Dermis microvascular lymphatic vessel endothelial cell (primary cell): ENCODE measurements at places on chromosomes 6 and 20. TPM values are rescaled to one million over a fixed set of nuclear protein-coding genes. Genes with fewer than 3 reads are reported as not detected.

YTHDF1 gene
- total RNA-seq = 16.4 and 24.3 TPM in 2 replicates

PROKR2 gene
- total RNA-seq = not detected in 2 replicates

EBF4 gene
- total RNA-seq = 0.77 and 4.7 TPM in 2 replicates

ADA gene
- total RNA-seq = 22.9 and 29.8 TPM in 2 replicates

SIRPB1 gene
- total RNA-seq = 1.3 TPM in 2 replicates

SMPD2 gene
- total RNA-seq = 4.9 and 8.9 TPM in 2 replicates

LTA gene
- not detected in 2 replicates for total RNA-seq

TCF21 gene
- total RNA-seq = under 0.01 TPM in 1 of 2 replicates, not detected in the other

SIGLEC1 gene
- not detected in 2 replicates for total RNA-seq

CTCFL gene
- total RNA-seq = not detected in 2 replicates

FHL5 gene
- total RNA-seq = not detected in 2 replicates

AIF1 gene
- 0.13 TPM in 2 replicates for total RNA-seq

NDUFAF5 gene
- total RNA-seq = 8.6 and 9.1 TPM in 2 replicates

SLC4A11 gene
- 6.9 and 26.0 TPM in 2 replicates for total RNA-seq

MCCD1 gene
- total RNA-seq = not detected in 2 replicates

RHAG gene
- total RNA-seq = not detected in 2 replicates

GLP1R gene
- total RNA-seq = not detected in 2 replicates

SLC17A4 gene
- not detected in 2 replicates for total RNA-seq

FAXC gene
- 0.39 and 0.76 TPM in 2 replicates for total RNA-seq

RNF8 gene
- 22.5 and 22.6 TPM in 2 replicates for total RNA-seq

LIME1 gene
- total RNA-seq = 0.90 and 1.5 TPM in 2 replicates

WFDC2 gene
- not detected in 2 replicates for total RNA-seq

CST1 gene
- not detected in 2 replicates for total RNA-seq

PABPC1L gene
- 0.64 and 1.3 TPM in 2 replicates for total RNA-seq

ALDH5A1 gene
- 0.64 and 2.7 TPM in 2 replicates for total RNA-seq

TBXT gene
- total RNA-seq = not detected in 2 replicates

WFDC10B gene
- total RNA-seq = not detected in 2 replicates

MATN4 gene
- under 0.01 TPM in 2 replicates for total RNA-seq

SIRPD gene
- not detected in 2 replicates for total RNA-seq

RAD21L1 gene
- total RNA-seq = not detected in 2 replicates

RFX6 gene
- total RNA-seq = not detected in 2 replicates

BTNL2 gene
- total RNA-seq = not detected in 2 replicates

STMN3 gene
- total RNA-seq = 0.38 and 0.51 TPM in 2 replicates

ABHD16B gene
- not detected in 2 replicates for total RNA-seq

ENPP1 gene
- total RNA-seq = 0.13 and 0.25 TPM in 2 replicates

PRDM1 gene
- total RNA-seq = 1.3 and 1.5 TPM in 2 replicates

LY6G6F gene
- not detected in 2 replicates for total RNA-seq

PBOV1 gene
- not detected in 2 replicates for total RNA-seq

PRPH2 gene
- 0.13 and 0.38 TPM in 2 replicates for total RNA-seq

SLC22A7 gene
- not detected in 2 replicates for total RNA-seq

ZNF337 gene
- 10.7 and 11.6 TPM in 2 replicates for total RNA-seq

BPI gene
- total RNA-seq = not detected in 2 replicates

MEI4 gene
- not detected in 2 replicates for total RNA-seq

HSPA12B gene
- 10.2 and 14.2 TPM in 2 replicates for total RNA-seq

NKX2-4 gene
- not detected in 2 replicates for total RNA-seq

KIAA1755 gene
- total RNA-seq = 0.13 TPM in 1 of 2 replicates, not detected in the other

OPN5 gene
- not detected in 2 replicates for total RNA-seq

TTBK1 gene
- total RNA-seq = not detected in 2 replicates

ZBTB9 gene
- 3.9 and 6.7 TPM in 2 replicates for total RNA-seq

DSP gene
- total RNA-seq = 42.4 and 88.0 TPM in 2 replicates

PSORS1C2 gene
- total RNA-seq = not detected in 2 replicates

EDN3 gene
- not detected in 2 replicates for total RNA-seq

IPCEF1 gene
- 2.1 and 3.2 TPM in 2 replicates for total RNA-seq

ELOVL4 gene
- total RNA-seq = 0.13 TPM in 2 replicates

TRIM31 gene
- not detected in 2 replicates for total RNA-seq

SYCP2L gene
- not detected in 2 replicates for total RNA-seq

TSPO2 gene
- not detected in 2 replicates for total RNA-seq

CTSA gene
- 29.4 and 73.2 TPM in 2 replicates for total RNA-seq

KIF16B gene
- total RNA-seq = 8.1 and 8.6 TPM in 2 replicates
